HCT116 (cell line): ENCODE measurements at places on chromosomes 13 and 19. TPM values are rescaled to one million over a fixed set of nuclear protein-coding genes. Genes with fewer than 3 reads are reported as not detected.
A peak's percentile ranks its signal among the peaks of the same experiment; 100 is the strongest.

- peaks cover 3% of the 10 kb centered on the region; the same call in 1 of the 2 replicates for H3K36me3 ChIP-seq
- no peak overlapping the region for H3K4me3 ChIP-seq
- H3K27me3 ChIP-seq: no peaks in the 10 kb centered on the region
- H3K27ac ChIP-seq: no peak overlapping the region
These were observed 11.7 kb downstream of the KCNRG start for GRCh38 chr13:50026788-50027473.

- H3K4me3 ChIP-seq: no peak overlapping the region
- H3K27me3 ChIP-seq: no peaks in the 10 kb centered on the region
- no peak overlapping the region for H3K27ac ChIP-seq
- H3K36me3 ChIP-seq: no peaks in the 10 kb centered on the region
These were observed 323.3 kb upstream of the ZNF507 start for GRCh38 chr19:32022044-32022640.

DNA sequence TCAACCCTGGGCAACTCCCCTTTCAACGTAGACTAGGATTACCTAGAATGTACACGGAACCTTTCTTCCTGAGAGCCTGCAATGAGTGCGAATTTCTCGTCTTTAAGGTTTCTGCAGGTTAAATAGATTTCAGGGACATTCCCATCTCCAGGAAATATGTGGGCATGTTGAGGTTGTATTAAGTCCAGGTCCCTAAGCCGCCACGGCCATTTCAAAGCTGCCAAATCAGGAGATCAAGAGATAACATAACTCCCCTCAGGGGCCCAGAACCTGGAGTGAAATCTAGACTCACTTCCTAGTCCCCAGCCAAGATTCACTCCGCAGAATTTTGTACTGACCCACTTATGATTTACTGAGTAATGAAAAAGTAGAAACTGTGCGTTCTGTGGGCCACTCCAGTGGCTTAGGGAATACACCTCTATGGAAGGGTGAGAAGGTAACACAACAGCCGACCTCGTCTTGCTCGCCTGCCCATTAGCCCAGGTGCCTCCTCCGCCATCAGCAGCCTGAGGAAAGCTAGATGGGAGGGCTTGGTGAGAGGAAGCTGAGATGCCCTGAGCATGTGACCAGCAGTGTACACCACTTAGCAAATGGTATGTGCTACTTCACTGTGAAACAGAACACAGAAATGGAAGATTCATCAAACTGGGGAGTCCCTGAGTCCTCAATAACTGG is 98.5 kb upstream of the SOX1 start:
- no peaks in the 10 kb centered on the region for H3K36me3 ChIP-seq
- no peak for DNase-seq
- no peaks in the 10 kb centered on the region for H3K4me1 ChIP-seq
- no peak overlapping the region for H3K27ac ChIP-seq

DNA sequence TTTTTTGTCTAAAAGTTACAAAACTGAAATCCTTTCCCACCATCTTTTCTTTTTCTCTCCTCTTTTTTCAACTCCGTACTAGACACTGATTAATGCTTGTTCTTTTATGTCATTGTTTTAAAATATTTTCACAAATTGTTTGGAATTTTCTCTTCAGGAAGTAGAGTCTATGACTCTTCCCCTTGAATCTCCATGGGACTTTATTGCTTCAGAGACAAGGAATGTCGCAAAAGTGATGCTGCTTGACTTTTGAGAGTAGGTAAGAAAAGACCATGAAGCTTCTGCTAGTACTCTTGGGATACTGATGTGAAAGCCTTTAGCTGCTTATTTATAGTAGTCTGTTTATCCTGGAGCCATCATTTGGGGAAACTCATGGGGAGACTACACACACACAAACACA is 260.1 kb upstream of the SLC10A2 start:
- H3K27ac ChIP-seq: no peak overlapping the region
- H3K4me1 ChIP-seq: no peaks in the 10 kb centered on the region
- no peaks in the 10 kb centered on the region for H3K27me3 ChIP-seq
- no peaks in the 10 kb centered on the region for H3K36me3 ChIP-seq
- no peak for DNase-seq

Gene METTL21C
- total RNA-seq: not detected

GRCh38 chr19:4066176-4066606 is 508 bp downstream of the ZBTB7A start:
- H3K36me3 ChIP-seq: no peaks in the 10 kb centered on the region
- no peaks in the 10 kb centered on the region for H3K27me3 ChIP-seq
- H3K27ac ChIP-seq: peak overlapping the region; percentile 78
- H3K4me1 ChIP-seq: peaks cover 40% of the 10 kb centered on the region
- DNase-seq: no peak

- no peaks in the 10 kb centered on the region for H3K36me3 ChIP-seq
- no peak for DNase-seq
- no peaks in the 10 kb centered on the region for H3K27me3 ChIP-seq
- no peaks in the 10 kb centered on the region for H3K4me1 ChIP-seq
- H3K4me3 ChIP-seq: no peak overlapping the region
These were observed 328.7 kb upstream of the EDNRB start for GRCh38 chr13:78247362-78247761.

DNA sequence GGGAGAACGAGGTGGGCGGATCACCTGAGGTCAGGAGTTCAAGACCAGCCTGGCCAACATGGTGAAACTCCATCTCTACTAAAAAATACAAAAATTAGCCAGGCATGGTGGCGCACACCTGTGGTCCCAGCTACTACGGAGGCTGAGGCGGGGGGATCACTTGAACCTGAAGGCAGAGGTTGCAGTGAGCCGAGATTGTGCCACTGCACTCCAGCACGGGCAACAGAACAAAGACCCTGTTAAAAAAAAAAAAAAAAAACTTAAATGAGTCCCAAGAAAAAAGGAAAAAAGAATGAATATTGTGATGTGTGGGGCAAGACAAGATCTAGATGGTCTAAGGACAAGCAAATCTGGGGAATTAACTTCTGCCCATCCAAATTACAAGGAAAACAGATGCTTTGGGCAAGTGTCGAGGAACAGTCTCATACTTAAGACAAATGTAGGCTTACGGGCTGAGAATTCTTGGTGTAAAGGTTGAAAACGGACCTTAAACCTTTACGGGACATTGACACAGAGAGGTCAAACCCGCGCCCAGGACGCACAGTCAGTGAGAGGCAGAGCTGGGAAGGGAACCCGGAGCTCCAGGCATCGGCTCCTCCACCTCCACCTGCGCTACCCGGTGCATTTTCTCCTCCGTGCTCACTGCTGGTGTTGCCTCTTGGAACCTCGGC is 656 bp upstream of the ZNF324 start:
- peak overlapping the region; percentile 36; the same call in 1 of the 2 replicates for H3K27ac ChIP-seq
- no peaks in the 10 kb centered on the region for H3K27me3 ChIP-seq
- H3K4me3 ChIP-seq: peak overlapping the region; percentile 77
- no peak for DNase-seq

Gene ONECUT3
- 22.1 TPM for total RNA-seq

DNA sequence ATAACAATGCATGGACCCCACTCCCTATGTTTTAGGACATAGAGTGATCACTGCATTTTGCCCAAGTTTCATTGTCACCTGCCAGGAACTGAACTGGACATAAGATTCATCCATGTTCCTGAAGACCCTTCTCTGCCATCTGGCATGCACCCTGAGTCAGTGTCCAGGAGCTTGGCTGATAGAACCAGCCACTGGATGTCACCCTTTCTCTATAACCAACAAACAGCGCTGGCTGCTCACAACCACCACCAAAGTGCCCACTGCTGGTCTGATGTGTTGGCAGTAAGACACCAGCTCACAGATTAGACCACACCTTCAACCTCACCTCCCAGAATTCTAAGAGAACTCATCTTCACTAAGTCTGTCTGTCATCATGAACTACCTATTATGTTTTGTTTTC is 333.4 kb downstream of the ITGBL1 start:
- H3K36me3 ChIP-seq: no peaks in the 10 kb centered on the region
- no peaks in the 10 kb centered on the region for H3K4me1 ChIP-seq
- H3K4me3 ChIP-seq: no peak overlapping the region
- no peak overlapping the region for H3K27ac ChIP-seq

GRCh38 chr19:17687857-17688784 is at the start of gene UNC13A:
Gene UNC13A, minus strand, starts transcription at chr19:17688354. Its CDS starts 155 bp downstream, at chr19:17688199.
- H3K4me1 ChIP-seq: peaks cover 42% of the 10 kb centered on the region
- H3K27ac ChIP-seq: peak within 1 kb of the TSS; percentile 60
- DNase-seq: no peak
- H3K36me3 ChIP-seq: no peaks in the 10 kb centered on the region
- H3K4me3 ChIP-seq: peak within 1 kb of the TSS; percentile 90

- no peak for DNase-seq
- H3K27ac ChIP-seq: no peak overlapping the region
- H3K4me3 ChIP-seq: no peak overlapping the region
- no peaks in the 10 kb centered on the region for H3K27me3 ChIP-seq
- no peaks in the 10 kb centered on the region for H3K36me3 ChIP-seq
These were observed 101.5 kb downstream of the FGF14 start for GRCh38 chr13:102300379-102300778.

GRCh38 chr19:30360376-30361106 is 11.6 kb upstream of the ZNF536 start:
- H3K4me1 ChIP-seq: no peaks in the 10 kb centered on the region
- DNase-seq: no peak
- no peak overlapping the region for H3K27ac ChIP-seq
- no peaks in the 10 kb centered on the region for H3K36me3 ChIP-seq

Gene FGF21
- 0.81 TPM for total RNA-seq

- H3K27me3 ChIP-seq: peaks cover 40% of the 10 kb centered on the region
- H3K4me1 ChIP-seq: no peaks in the 10 kb centered on the region
- H3K4me3 ChIP-seq: no peak within 1 kb of the TSS
- DNase-seq: no peak
- H3K36me3 ChIP-seq: no peaks in the 10 kb centered on the region
- no peak within 1 kb of the TSS for H3K27ac ChIP-seq
These were observed at the start of gene TNFRSF19 for GRCh38 chr13:23570099-23570920. Gene TNFRSF19, plus strand, starts transcription at chr13:23570412. Its CDS starts 19,772 bp downstream, at chr13:23590184.

- no peak for DNase-seq
- no peak overlapping the region for H3K27ac ChIP-seq
- H3K27me3 ChIP-seq: peaks cover 44% of the 10 kb centered on the region
- H3K36me3 ChIP-seq: no peaks in the 10 kb centered on the region
These were observed 6.9 kb upstream of the HTR2A start for GRCh38 chr13:46903748-46904147.

Gene SOHLH2
- not detected for total RNA-seq

Gene TTYH1
- total RNA-seq: 0.37 TPM

Gene TSC22D1
- 268 TPM for total RNA-seq

DNA sequence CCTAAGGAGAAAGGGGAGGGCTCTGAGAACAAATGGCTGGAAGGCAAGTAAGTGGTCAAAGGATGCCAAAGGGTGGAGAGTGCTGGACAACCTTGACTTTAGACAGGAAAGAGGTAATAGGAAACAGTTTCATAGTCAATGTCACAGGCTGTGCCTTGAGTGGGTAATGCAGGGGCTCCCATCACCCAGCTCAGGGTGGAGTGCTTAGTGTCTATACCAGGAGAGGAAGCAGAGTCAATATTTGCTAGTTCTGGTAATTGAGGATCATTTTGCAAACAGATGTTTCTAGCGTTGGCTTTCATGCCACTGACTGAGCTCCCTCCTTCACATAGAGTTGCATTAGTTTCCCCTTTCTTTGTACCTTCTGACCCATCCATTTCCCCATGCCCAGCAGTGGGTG is 64.6 kb upstream of the KL start:
- no peaks in the 10 kb centered on the region for H3K4me1 ChIP-seq
- H3K27me3 ChIP-seq: no peaks in the 10 kb centered on the region
- no peak for DNase-seq
- H3K4me3 ChIP-seq: no peak overlapping the region

Gene CPAMD8
- total RNA-seq: 0.20 TPM

Gene ZNF571
- 0.10 TPM for total RNA-seq
